Stimulated activated memory B cell treated with anti-CD40 and anti-IgM and Interleukin-4, amounts not matched to agents 10 μg/mL and 1 μg/mL and 100 μg/mL, for 72 hours (primary cell): ENCODE measurements at places on chromosomes 7 and 10.

GRCh38 chr7:134444198-134444960, 14.5 kb downstream of the AKR1B1 start:
- H3K4me3 ChIP-seq = no peak overlapping the region
- H3K27ac ChIP-seq = no peak overlapping the region
- peaks cover 93% of the 10 kb centered on the region for H3K36me3 ChIP-seq

DNA sequence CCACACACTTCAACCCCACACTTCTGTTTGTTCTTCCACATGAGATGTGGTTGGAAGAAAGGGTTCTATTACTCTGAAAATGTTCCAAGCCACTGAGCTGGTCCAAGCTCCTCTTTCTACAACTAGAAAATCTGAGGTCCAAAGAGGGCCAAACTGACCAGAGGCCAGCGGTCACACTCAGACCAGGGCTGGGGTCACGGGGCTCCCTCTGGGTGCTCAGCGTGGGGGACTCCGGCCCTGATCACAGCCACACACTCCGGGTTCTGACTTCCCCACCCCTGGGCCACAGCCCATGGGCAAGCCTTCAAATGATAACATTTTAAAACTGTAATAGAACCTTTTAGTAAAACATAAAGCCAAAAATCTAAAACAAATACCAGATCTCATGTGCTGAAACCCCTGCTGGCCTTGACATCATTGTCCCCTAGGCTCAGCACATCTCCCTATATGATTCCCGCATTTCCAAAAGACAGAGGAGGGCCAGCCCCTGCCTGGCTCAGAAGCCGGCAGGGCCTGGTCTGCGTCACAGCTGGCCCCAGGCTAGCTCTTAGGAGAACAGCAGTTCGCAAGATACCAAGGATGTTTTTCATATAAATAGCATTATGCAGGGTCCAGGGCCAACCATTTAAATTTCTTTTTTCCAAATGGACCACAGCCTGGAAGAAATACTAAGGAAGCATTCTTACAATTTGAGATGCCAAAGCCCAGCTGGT, 3.3 kb downstream of the CRYGN start:
- no peak overlapping the region for H3K27ac ChIP-seq
- ATAC-seq = no peak
- H3K36me3 ChIP-seq = no peaks in the 10 kb centered on the region
- H3K4me1 ChIP-seq = peaks cover 22% of the 10 kb centered on the region
- no peak overlapping the region for H3K4me3 ChIP-seq

GRCh38 chr10:87691506-87692070, 31.9 kb downstream of the PAPSS2 start:
- no peaks in the 10 kb centered on the region for H3K4me1 ChIP-seq
- no peak for ATAC-seq
- H3K27me3 ChIP-seq = no peaks in the 10 kb centered on the region
- H3K4me3 ChIP-seq = no peak overlapping the region

DNA sequence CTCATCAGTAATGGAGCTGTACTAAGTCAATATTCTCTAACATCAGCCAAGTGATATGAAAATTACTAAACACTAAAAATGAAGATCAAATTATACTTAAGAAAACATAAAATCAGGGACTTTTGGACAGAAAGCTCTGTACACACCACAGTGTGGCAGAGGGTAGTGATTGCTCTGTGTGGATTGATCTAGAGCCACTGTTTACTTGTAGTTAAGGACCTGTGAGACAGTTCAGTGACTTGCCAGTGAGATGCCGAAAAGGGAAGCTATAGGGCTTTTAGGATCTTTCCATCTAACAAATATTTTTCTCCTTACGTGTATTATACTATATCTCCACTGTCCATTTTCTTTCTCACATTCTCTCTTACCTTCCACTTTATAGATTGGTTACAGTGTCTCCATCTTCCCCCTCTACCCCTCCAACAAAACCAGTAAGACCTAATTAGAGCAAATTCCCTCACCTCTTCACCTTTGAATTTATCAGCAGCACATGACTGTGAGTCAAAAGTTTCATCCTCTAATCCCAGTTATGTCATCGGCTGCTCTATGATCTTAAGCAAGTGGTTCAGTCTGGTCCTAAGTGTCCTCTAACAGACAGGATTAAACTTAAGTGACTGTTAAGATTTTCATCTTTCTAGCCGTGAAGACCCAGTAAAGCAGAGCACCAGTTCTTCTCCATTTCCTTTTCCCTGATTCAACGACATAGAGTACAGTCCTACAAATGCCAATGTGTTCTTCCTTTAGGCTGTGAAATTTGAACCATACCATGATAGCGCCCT, 6.9 kb downstream of the PIK3CG start:
- peaks cover 85% of the 10 kb centered on the region for H3K36me3 ChIP-seq
- H3K4me3 ChIP-seq = peak overlapping the region; percentile 74
- peak overlapping the region; percentile 97 for H3K27ac ChIP-seq
- H3K4me1 ChIP-seq = peaks cover 63% of the 10 kb centered on the region
- H3K27me3 ChIP-seq = no peaks in the 10 kb centered on the region

DNA sequence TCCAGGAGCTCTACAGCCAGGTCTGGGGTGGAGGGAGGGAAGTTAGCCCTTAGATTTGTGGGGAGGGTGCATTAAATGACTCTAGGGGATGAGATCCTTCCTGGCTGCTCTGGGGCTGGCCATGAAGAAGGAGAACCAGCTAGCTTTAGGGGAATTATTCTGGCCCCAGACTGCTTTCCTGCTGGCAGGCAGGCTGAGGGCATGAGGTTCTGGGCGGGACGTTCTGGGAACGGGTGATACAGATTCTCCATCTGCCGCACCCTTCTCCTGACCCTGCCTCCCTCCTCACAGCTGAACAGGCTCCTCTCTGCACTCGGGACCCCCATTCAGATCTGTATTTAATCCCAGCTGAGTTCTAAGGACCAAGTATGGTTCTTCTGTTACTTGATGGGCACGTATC, 23.9 kb downstream of the GOLGA7B start:
- no peaks in the 10 kb centered on the region for H3K36me3 ChIP-seq
- peaks cover 31% of the 10 kb centered on the region for H3K27me3 ChIP-seq
- ATAC-seq = no peak

DNA sequence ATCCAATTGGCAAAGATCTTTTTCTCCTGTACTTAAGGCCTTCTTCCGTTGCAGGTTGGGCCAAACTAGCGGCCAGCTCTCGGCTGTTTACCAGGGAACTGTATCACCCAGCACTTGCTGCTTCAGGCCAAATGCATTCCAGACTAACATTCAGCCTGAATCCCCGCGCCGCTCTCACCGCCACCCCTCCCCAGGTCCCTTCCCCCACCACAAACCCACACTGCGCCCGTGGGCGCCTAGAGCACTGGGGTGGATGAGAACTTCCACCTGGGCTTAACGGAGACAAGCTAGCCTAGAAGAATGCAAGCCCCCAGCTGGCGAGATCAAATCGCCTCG, 676 bp downstream of the TCAF1 start:
- H3K27ac ChIP-seq = peak overlapping the region; percentile 87
- H3K36me3 ChIP-seq = no peaks in the 10 kb centered on the region
- H3K4me3 ChIP-seq = peak overlapping the region; percentile 95

DNA sequence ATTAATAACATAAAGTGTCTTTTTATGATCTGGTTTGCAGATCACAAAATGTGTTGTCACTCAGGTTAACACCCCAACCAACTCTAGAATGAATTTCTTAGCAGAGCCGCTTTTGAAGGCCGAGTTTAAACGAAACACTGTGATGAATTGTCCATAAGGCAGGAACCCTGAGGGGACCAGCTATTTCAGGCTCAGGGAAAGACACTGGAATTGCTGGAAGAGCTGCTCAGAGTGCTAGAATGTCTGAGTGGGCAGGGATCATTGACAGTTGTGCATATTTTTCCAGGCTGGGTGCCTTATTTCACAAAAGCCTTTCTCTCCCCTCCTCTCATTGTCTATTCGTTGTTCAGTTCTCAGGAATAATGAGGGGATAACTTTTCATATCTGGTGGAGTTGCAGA, 68.7 kb upstream of the PRKG1 start:
- H3K36me3 ChIP-seq = no peaks in the 10 kb centered on the region
- H3K4me1 ChIP-seq = no peaks in the 10 kb centered on the region
- no peak for ATAC-seq
